ENCODE measurements at places on chromosomes 2 and 18.
A peak's percentile ranks its signal among the peaks of the same experiment; 100 is the strongest.

DNA sequence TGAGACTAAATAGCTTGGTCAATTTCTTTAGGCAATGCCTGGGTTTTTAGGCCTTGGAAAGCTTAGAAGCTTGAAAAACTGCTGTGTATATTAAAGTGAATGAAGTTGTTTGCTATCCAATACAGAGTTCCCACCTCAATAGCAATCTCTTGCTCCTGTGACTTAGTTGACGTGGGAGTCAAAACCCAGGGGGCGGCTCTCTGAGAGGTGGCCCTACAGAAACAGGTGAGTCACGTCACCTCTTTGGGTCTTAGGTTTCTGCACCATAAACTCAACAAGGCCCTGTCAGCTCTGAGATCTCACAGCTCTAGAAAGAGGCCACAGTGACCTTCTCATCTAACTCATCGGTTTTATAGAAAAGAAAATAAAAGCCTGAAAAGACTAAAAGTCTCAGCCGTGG, 79.6 kb downstream of the ADD2 start:
- no peak for DNase-seq

DNA sequence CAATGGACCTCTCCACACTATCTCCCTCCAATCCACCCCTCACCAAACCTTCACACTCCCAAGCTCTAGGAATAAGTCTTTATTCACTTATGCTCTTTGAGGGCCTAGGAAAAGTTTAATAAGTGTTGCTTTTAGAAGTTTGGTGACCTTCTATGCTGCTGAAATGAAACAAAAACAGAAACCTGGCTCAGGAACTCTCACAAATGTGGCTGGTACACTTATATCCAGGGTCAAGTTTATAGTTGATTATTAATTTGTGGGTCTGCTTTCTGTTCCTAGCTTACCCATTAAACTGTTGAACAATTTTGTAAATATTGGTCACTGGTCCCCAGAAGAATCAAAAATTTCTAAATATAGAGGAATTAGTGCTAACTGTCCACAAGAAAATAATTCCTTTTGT, 14.2 kb upstream of the ANKRD44 start:
- DNase-seq: no peak

- DNase-seq: no peak
Observed at GRCh38 chr2:207141386-207141785, 24.4 kb downstream of the KLF7 start.

GRCh38 chr2:150153646-150154307, 333.7 kb downstream of the RND3 start:
- no peak for DNase-seq

GRCh38 chr18:14026199-14026598, 106.0 kb downstream of the ZNF519 start:
- DNase-seq: no peak

GRCh38 chr2:176960061-176960460, 252.5 kb upstream of the HNRNPA3 start:
- no peak for DNase-seq

DNA sequence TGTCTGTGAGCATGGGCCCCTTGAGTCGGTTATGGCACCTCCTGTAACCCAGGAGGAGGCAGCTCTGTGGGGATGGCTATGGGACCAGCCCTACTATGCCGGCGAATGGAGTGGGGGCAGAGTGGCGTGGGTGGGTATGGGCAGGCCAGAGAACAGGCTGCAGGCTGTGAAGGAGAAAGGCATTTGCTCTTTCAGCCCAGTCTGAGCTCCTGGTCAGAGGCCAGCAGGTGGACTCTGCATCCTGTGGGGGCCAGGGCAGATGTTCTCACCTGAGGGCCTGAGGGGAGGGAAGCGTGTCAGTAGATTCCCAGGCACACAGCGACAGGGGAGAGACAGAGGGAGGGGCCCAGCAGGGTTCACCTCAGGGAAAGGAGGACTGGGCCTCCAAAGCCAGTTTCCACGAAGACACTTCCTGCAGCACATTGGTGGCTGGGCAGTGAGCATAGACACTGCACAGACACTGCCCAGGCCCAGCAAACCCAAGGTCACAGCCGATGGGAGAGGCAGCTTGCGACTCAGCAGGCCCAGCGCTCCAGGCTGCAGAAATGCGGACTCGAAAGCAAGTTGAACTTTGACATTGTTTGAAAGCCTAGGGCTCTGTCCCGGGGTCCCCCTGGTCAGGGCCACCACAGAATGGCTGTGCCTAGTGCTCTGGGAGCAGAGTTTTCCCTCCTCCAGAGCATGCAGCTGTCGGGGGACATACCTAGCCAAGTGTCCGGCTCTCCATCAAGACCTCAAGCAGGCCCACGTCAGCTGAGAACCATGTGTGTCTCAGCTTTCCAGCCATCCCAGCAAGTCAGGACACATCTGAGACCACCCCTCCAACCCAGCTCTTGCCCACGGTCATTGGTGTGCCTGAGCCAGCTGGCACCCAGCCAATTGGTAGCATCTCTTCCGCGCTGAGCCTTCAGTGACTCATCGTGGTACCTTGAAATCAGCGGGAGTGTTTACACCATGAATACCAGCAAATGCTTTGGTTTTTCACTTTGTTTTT, 53.8 kb downstream of the TGOLN2 start:
- DNase-seq: peak; percentile 78

GRCh38 chr18:10759241-10759640, 233.4 kb downstream of the NAPG start:
- DNase-seq: no peak

- DNase-seq: no peak
Observed at GRCh38 chr2:99698896-99699295, 209.1 kb upstream of the REV1 start.

DNA sequence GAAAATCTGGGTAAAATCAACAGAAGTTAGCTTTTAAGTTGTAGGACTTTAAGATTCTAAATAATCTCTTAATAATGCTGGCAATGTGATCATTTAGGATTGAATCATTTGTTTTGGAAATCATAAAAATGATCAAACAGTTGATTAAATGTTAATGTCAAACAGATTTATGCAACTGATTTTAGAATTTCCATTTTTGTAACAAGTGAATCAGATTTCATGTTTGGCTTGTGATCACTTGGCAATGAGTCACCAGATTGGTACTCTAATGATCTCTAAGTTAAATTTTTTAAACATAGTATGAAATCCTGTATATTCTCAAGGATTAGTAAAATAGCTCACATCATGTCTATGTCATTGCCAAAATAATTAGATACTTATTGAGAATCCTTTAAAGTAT, 50.1 kb upstream of the UNC80 start:
- no peak for DNase-seq

GRCh38 chr18:35852786-35853185, 119.7 kb upstream of the RMP24 start:
- no peak for DNase-seq

DNA sequence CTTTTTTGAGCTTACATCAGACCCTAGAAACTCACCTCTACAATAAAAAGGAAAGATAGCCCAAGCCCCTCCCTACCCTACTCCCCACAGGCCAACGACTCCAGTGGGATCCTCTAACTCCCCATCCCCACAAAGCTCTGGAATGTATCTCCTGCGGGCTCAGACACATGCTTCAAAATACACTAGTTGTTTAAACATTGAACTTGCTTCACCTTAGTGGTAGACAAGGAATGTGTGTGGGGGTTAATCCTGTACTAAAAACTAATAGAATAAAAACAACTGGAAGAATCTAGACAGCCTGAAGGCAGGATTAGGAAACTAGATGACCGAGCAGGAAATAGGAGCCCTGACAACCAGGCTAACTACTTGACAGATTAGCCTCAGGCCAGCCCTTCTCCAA, 211.5 kb downstream of the SUCLG1 start:
- DNase-seq: no peak

- no peak for DNase-seq
Observed at GRCh38 chr2:212854771-212855170, 296.6 kb downstream of the IKZF2 start.

GRCh38 chr2:12896318-12896982, 179.7 kb downstream of the TRIB2 start:
- DNase-seq: no peak

GRCh38 chr2:41906338-41906725, 141.5 kb upstream of the PKDCC start:
- DNase-seq: no peak

GRCh38 chr2:19759880-19760279, 141.9 kb downstream of the TTC32 start:
- DNase-seq: no peak

DNA sequence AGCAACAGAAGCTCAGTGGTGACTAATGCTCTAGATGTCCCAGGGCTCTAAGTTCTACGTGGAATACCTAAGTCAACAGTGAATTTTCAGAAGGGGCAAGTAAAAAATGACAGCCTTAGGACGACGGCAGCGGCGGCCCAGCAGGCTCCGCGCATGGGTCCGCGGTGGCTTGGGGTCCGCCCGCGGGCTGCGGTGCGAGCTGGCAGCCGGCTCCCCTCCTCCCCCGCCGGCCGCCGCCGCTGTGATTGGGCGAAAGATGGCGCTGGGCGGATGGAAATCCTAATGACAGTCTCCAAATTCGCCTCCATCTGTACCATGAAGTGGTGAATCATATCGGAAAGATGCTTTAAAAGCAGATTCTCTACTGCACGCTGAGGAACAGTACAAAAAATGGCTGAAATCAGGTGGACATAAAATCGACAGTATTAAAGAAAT, 74.7 kb downstream of the HNRNPLL start:
- DNase-seq: peak; percentile 60

DNA sequence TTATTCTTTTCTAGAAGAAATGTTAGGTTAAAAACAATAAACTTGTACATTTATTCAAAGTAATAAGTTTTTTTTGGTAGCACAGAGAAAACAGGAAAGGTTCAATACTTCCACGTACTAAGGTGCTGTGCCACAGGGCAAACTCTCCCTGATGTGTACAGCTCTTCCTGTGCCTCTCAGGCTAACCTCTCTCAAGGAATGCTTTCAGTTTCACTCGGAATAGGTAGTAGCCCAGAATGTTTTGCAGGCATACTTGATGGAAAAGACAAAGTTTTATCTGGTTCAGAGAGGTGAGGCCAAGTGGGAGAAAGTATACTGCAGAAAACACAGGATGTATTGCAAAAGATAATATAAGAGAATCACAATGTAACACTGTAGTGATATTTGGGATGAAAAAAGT, 171.0 kb upstream of the ZFP36L2 start:
- DNase-seq: no peak

DNA sequence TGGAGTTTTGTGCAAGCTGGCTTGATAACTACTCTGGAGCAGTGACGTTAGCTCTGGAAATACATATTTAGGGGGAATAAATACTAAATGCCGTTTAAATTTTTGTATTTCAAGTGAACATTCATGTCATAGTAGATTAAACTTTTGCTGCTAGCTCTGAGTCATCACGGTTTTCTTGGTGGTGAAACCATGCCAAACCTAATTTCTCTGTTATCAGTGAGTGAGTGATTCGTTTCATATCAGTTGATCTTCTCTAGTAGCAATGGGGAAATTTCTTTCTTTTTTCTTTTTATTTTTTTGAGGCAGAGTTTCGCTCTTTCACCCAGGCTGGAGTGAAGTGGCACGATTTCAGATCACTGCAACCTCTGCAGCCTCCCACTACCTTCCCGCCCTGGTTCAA, 211.1 kb downstream of the PTPRM start:
- DNase-seq: no peak

- DNase-seq: peak; percentile 77
Observed at GRCh38 chr18:70072678-70073077, 125.0 kb upstream of the CD226 start.

DNA sequence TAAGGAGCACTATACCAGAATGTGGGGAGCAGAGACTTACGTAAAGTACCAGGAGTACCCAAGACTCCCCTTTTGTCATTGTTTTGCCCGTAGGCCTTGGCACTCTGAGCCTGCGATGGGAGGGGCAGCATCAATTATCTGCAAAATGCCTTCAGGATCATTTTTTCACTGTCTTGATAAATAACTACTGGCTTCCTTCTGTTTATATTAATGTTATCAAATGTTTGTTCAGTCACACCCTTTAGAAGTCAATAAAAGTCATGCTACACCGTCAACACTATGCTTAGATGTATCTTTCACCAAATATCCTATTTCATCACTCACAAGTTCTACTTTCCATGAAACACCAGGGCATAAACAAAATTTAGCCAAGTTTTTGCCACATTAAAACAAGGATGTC, 116.3 kb downstream of the FSIP2 start:
- DNase-seq: peak; percentile 32

- no peak for DNase-seq
Observed at GRCh38 chr2:10489842-10490555, 41.9 kb upstream of the ODC1 start.

DNA sequence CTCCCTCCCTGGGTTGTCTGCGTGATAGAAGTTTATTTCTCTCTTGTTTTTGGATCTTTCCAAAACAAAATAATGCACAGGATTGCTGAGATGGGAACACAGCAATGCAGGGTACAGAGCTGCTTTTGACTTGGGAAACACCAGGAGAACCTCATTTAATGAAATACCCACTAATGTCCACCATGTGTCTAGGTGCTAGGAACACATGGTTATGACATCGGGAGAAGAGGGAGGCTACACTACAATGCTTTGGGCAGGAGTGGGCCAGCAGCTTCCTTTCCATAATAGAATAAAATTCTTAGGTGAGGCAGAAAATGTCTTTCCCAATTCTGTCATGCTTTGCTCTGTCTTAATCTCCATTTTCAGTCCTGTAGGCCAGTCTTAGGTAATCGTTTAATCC, 29.2 kb upstream of the KCNF1 start:
- DNase-seq: no peak

- no peak for DNase-seq
Observed at GRCh38 chr2:44825702-44826101, 115.8 kb upstream of the SIX3 start.

DNA sequence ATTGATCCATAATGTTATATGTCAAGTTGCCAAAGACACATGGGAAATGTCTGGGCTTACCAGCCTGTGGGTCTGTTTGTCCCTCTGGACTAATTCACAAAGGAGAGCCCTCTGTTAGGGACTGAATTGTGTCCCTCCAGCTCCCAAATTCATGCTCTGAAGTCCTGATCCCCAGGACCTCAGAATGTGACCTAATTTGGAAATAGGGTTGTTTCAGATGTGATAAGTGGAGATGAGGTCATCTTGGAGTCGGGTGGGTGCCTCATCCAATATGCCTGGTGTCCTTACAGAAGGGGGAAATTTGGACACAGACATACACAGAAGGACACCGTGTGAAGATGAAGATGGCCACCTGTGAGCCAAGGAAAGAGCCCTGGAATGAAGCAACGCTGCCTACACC, 41.4 kb upstream of the ROCK2 start:
- no peak for DNase-seq

GRCh38 chr2:23603581-23603980, 218.6 kb downstream of the KLHL29 start:
- DNase-seq: no peak

DNA sequence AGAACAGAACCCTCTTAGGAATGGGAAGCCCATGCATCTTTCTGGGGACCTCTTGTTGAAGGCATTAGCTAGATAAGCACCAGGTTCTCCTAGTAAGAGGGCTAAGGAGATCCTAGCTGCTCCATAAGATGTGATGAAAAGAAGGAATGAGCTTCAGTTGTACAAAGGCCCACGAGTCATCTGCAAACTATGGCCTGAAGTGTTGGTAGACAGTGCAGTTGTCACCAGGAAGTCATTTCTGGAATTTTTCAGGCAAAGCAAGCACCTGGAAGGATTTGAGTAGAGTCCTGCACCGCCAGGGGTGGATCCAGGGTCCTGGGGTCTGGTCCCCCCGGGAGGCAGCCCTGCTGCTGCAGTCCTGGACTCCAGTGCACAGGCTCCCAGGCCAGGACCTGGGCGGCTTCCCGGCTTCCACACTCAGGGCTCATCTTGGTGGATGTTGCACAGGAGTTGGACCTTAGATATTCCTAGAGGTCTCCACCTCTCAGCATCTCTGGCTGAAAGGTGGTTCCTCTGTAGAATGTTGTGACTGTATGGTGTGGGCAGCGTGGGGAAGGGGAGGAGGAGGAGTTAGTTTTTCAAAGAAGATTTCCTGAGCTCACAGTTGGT, 85.3 kb downstream of the LDLRAD4 start:
- no peak for DNase-seq
